ENCODE measurements at places on chromosomes 1 and 21. TPM values are rescaled to one million over a fixed set of nuclear protein-coding genes. Genes with fewer than 3 reads are reported as not detected.

DHCR24 gene
- 197 TPM for total RNA-seq

FCRL6 gene
- total RNA-seq: 0.38 TPM

ACTN2 gene
- total RNA-seq: 0.35 TPM

NECTIN4 gene
- 1.6 TPM for total RNA-seq

PTPN14 gene
- 8.3 TPM for total RNA-seq

NPPB gene
- total RNA-seq: not detected

ERG gene
- total RNA-seq: 8.4 TPM

KLHDC8A gene
- total RNA-seq: 0.17 TPM

KCND3 gene
- total RNA-seq: 10.3 TPM

EYA3 gene
- 22.8 TPM for total RNA-seq

DNA sequence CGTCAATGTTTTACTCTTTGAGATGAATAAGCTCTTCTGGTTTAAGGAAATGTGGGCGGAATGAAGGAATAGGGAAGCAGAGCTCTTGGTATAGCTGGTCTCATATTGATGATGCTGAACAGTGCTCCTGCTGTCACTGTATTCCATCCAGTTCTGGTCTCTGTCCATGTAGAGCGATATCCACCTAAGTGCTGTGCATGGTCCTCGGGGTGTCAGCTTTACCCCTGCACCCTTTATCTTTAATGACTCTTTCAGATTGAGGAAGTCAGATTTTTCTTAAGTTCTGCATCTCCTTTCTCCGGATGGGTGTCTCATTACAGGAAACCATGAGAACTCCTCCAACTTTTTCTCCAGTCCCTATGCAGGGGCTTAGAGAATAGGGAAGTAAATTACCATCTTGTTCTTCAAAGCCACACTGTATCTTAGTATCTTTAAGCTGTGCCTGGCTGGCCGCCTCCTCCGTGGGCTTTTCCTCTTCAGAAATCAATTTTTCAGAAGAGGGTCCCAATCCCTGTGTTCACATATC lies 52.9 kb downstream of the PDE4B start:
- DNase-seq: no peak

- peak; percentile 29 for DNase-seq
These were observed at the start of gene DYNLT5 for GRCh38 chr1:66752000-66752592. TSS of gene DYNLT5 (plus strand) at chr1:66752459. CDS start at chr1:66754659, 2,200 bp downstream.

- no peak for DNase-seq
These were observed 4.4 kb downstream of the DVL1 start for GRCh38 chr1:1344655-1345361.

DNA sequence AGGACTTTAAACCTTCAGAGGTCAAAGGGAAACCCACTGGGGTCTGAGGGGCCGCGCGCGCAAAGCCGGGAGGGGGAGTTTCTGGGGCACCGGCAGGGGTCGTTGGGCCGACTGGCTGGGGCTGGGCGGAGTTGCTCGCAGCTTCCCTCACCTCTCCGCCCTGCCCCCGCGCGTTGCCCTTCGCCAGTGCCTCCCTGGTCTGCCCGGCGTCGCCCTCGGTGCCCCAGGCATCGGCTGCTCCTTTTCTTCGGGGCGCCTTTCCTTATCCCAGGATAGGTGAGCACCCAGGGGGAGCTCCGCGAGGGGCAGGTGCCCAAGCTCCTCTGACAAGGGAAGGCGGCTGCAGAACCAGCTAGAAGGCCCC lies 390 bp upstream of the NGF start:
- DNase-seq: no peak

- no peak for DNase-seq
These were observed 3.6 kb downstream of the CAP1 start for GRCh38 chr1:40044110-40044509.

- no peak for DNase-seq
These were observed 14.5 kb upstream of the DDAH1 start for GRCh38 chr1:85479491-85479890.

DNA sequence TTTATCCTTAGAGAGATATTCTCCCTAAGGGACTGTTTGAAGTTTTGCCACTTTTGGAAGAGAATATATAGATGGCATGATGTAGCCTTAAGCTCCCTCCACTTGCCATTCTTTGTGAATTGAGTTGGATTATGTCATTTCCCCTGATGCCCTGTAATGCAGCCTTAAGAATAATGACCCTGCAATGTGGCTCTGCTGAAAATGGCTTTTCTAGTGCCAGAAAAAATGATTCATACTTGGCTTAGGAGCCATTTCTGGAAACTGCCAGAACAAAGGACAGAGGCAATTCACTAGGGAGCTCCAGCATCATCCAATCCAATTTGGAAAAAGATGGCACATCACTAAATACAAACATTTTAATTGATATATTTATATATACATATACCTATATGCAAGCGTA lies 265.3 kb downstream of the SPATA17 start:
- no peak for DNase-seq

- no peak for DNase-seq
These were observed 13.9 kb upstream of the TRIM33 start for GRCh38 chr1:114524944-114525343.

DNA sequence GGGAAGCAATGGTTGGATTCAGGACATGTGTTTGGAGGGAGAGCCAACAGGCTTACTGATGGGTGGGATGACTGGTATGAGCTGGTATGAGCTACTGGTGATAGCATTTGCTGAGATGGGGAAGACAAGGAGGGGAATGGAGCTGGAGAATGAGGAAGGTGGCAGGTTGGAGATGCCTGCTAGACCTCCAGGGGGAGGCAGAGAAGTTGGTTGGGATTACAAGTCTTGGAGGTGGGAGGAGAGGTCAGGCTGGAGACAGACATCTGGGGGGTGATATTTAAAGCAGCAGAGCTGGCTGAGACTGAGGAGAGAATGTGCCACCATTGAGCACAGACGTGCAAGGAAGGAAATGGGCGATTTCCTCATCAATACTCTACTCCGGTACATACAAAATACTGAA lies 31.8 kb upstream of the ENO1 start:
- no peak for DNase-seq

GRCh38 chr1:22105611-22106207 lies 37.2 kb downstream of the WNT4 start:
- no peak for DNase-seq

DNA sequence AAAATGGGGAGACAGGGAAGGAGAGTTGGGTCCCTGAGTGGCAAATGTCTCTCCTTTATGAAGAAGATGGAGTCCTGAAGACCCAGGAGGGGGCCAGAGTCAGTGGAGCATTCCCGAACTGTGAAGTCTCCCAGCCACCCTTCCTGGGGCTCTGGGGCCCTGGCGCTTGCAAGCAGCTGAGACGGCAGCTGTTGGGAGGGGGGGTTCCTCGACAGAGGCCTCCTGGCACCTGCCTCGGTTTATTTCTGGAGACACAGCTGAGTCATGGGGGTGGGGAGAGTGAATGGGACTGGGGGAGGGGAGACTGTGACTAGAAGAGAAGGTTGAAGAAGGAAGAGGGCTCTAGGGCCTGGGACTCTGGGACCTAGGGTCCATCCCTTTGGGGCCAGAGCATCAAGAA lies 14.0 kb downstream of the NES start:
- peak; percentile 39 for DNase-seq

- no peak for DNase-seq
These were observed 35.1 kb downstream of the LRRC3 start for GRCh38 chr21:44490405-44490804.

GRCh38 chr1:244792188-244792850 lies 43.1 kb upstream of the COX20 start:
- DNase-seq: no peak

GRCh38 chr1:96472471-96472870 lies 249.1 kb upstream of the PTBP2 start:
- no peak for DNase-seq

GRCh38 chr1:199815947-199816346 lies 211.6 kb upstream of the NR5A2 start:
- no peak for DNase-seq

GRCh38 chr1:244654108-244655038 lies 1.4 kb downstream of the DESI2 start:
- no peak for DNase-seq

- DNase-seq: no peak
These were observed 16.2 kb downstream of the SYT6 start for GRCh38 chr1:114137497-114137896.

DNA sequence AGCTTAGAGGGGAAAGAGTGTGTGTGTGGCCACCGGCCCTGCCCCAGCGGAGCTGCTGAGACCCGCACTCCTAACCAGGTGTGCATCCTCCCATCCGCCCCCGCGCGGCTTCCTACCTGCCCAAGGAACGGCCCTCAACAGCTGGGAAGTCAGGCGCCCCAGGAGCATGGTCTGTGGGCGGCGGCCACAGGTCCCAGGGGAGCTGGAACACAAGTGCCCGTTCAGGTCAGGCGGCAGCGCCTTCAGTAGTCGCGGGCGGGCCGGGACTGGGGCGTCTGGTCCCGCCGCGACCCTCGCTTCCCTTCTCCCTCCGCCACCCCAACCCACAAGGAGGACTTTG lies 448 bp downstream of the AURKAIP1 start:
- DNase-seq: no peak

- DNase-seq: no peak
These were observed 7.8 kb downstream of the ADAMTS4 start for GRCh38 chr1:161190962-161191521.

GRCh38 chr1:200302192-200302920 lies 107.5 kb downstream of the ZNF281 start:
- peak; percentile 44 for DNase-seq

DNA sequence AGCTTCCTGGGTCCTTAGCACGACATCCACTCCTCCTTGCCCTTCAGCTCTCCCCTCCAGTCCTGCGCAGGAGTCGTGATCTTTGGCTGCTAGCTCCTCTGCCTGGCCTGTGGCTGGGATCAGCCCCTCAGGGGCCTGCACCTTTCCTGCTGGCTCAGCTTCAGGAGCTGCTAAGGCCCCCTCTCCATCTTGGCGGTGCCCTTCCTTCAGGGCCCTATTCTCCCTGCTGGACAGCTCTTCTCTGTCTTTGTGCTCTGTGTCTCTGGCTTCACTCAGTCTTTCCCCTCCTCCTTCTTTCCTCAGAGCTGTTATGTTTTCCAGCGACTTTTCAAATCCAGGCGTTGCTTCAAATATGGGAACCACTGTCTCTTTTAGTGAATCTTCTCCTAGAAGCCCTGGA lies 59.5 kb upstream of the LRRC53 start:
- no peak for DNase-seq

DNA sequence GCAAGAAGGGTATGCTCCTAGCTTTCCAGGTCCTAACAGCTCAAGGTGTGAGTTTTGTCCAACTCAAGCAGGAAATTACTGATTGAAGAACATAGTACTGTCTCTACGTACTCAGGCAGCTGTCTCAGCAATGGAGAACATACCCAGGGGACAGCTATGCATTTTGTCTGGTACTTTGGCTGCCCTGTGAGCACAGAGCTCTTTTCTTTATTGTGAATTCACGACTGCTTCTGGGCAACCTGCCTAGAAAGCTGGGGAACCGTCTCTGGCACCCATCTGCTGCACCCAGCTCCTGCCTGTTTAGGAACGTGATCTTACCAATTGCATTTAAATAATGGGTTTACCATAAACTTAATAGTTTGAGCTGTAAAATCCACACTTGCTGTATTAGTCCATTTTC lies 258.1 kb downstream of the HHAT start:
- no peak for DNase-seq

GRCh38 chr1:89865498-89866382 lies 44.9 kb downstream of the LRRC8D start:
- DNase-seq: no peak

- peak; percentile 44 for DNase-seq
These were observed 61.9 kb downstream of the ACOT7 start for GRCh38 chr1:6331543-6332273.

GRCh38 chr1:230884646-230885045 lies 16.3 kb upstream of the C1orf198 start:
- DNase-seq: no peak

DNA sequence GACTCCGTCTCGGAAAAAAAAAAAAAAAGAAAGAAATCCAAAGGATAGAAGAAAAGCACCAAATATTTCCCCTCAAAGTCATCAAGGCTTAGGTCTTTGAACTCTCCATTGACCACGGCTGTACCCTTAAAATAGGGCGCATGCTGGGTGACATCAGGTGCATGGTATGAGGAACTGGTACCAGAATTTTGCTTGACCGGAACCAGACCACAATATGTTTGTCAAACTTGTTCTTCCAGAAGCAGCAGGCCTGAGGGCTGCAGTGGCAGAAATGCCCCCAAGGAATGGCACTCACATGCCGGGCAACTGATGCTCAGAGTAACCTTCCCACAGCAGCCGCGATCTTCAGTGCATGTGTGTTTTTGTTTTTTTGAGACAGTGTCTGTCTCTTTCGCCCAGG lies 21.0 kb downstream of the RCC1 start:
- DNase-seq: no peak

DNA sequence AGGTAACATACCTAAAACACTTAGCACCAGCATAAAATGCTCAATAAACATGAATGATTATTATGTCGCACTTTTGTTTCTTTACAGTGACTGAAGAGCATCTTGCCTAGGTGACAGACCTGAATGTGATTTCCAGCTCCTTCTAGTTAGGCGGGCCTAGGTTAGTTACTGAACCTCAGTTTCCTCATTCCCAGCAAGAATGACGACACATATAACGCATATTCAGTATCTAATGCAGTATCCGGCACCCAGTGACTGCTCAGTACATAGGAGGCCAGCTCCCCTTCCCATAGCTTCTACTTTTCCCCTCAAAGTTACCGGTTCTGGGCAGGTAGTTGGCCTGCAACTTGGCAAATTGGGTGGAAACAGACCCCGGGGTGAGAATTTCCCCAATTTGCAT lies 763 bp downstream of the AUNIP start:
- DNase-seq: no peak

DNA sequence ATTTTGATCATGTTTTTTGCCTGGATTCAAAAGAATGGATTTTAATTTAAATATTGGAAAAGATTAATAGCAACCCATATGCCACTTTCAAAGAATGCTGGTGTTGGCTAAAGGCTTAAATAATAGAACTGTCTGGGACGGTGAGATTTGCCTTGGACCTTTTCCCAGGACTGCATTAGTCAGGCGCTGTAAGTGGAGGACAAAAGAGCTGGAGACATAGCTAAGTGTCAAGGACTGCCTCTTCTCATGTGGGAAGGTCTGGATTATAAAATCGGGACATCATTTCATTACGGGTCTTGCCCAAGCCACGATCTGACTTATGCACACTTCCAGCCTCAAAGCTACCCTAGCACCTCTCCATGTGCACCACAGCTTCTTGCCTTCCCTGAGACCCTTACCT lies 458.5 kb upstream of the DEPDC1 start:
- no peak for DNase-seq

GRCh38 chr1:31524186-31524901 lies 52.0 kb upstream of the TINAGL1 start:
- no peak for DNase-seq

DNA sequence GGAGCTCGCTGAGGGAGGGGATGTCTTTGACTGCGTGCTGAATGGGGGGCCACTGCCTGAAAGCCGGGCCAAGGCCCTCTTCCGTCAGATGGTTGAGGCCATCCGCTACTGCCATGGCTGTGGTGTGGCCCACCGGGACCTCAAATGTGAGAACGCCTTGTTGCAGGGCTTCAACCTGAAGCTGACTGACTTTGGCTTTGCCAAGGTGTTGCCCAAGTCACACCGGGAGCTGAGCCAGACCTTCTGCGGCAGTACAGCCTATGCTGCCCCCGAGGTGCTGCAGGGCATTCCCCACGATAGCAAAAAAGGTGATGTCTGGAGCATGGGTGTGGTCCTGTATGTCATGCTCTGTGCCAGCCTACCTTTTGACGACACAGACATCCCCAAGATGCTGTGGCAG lies 1.4 kb downstream of the TSSK3 start:
- DNase-seq: no peak

GRCh38 chr1:218342091-218342490 lies 3.0 kb upstream of the TGFB2 start:
- no peak for DNase-seq
